ENCODE measurements at places on chromosomes 16 and 17.

DNA sequence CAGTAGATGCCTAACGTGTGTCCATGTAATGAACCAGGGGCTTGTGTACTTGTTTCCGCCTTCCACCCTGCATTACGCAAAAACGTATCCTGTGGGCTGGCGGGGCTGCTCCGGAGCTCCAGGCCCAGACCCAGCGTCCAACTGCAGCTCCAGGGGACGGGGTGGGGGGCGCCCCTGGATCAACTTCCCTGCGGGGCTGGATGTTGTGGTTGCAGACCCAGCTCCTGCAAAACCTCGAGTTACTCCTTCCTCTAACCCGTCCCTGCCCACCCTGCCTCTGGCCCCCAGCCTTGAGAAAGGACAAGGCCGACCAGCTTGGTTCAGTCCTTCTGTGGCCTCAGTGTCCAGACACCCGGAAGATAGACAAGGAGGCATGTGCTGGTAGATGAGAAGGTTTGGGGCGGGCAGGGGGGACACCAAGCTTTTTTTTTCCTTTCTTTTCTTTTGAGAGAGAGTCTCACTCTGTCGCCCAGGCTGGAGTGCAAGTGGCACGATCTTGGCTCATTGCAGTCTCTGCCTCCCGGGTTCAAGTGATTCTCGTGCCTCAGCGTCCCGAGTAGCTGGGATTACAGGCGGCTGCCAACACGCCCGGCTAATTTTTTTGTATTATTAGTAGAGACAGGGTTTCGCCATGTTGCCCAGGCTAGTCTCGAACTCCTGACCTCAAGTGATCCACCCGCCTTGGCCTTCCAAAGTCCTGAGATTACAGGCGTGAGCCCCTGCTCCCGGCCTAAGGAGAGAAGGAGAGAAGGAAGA lies 731 bp upstream of the EXOC7 start:
- no peak for DNase-seq

DNA sequence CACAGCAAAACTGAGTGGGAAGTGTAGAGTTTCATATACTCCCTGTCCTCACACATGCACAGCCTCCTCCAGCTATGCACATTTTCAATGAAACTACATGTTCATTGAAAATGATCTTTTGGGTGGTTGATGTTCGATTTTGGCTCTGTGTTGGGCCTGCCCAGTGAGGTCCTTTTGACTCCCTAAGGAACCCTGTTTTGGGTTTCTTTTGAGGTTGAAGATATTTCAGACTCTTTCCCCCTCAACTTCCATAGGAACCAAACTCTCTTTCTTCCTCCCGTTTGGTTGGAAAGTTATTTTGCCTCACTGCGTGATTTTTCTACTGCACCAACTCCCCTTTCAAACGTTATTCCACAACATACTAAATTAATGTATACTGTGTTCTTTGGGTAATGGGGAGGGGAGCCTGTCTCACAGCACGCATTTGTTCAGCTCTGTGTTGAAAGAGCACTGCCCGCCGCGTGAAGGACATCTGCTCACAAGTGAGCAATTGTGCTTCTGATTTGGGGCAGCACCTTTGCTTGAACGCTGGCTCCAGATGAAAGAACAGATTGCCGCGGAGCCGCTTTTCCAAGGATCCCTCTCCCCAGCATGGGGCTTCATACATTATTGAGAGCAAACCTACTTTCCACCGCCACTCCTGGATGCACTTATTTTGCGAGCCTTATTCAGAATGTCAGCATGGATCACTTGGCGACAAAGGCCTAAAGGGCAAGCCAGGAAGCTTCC lies 385.9 kb downstream of the WWOX start:
- DNase-seq = no peak

- peak; percentile 52 for DNase-seq
These were observed 690 bp downstream of the PITPNC1 start for GRCh38 chr17:67377488-67378453.

DNA sequence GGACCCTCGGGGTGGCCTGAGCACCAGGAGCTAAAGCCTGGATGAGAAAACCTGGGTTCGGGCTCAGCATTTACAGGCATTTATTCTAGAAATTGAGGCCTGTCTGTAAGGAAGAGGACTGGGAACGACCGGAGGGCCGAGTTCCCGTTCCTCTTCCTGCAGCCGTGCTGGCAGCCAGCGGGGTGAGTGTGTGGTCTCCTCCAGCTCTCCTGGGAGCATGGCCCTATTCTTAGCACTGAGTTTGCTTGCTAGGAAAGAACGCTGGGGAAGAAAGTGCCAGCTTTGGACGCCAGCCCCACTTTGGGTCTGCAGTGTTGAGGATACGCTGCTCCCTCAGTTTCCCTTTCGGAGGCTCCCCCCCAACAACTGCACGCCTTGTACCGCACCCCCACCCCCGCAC lies 49.6 kb downstream of the MGAT5B start:
- no peak for DNase-seq

All from GM19239 (cell line).